Stimulated activated CD8-positive, alpha-beta memory T cell treated with anti-CD3 and anti-CD28 coated beads, Interleukin-12 subunit alpha, Interleukin-12 subunit beta, amount 100 ng/mL, for 1 hour (primary cell): ENCODE measurements at places on chromosomes 11 and 22.

GRCh38 chr11:9719566-9720289 lies 55.9 kb downstream of the SWAP70 start:
- DNase-seq, result no peak

- DNase-seq, result no peak
Observed at GRCh38 chr11:86977441-86978050, 22.4 kb upstream of the FZD4 start.

GRCh38 chr11:95661162-95661561 lies 128.4 kb downstream of the FAM76B start:
- DNase-seq, result no peak

DNA sequence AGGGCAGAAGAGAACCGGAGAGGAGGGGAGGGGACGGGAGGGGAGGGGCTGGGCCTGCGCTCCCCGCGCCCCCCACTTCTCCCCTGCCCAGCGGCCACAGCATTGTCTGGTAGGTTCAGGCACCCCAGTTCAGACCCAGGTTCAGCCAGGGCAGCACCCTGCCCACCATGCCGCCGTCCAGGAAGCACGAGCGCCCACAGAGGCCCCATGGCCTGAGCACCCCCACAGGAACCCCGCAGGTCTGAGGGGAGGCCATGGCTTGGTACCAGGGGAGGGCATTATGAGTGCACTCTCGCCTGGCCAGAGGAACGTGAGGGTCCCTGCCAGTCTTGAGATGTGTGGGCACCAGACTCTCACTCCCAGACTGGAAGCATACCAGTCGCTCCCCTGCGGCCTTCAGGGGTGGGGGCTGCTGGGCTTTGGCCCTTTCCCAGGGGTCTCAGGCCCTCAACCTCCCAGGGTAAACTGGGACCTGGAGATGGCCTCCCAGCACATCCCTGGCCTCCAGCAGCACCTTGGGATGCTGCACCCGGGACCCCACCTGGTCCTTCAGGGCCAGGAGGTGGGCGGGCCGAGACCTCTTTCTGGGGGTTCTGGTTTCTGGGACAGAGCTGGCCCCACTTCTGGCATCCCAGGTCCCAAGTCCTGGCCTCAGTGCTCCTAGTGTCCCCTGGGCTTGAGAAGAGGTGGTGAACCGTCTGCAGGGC lies 597 bp upstream of the PLXNB2 start:
- no peak for DNase-seq

GRCh38 chr11:2940921-2941821 lies 12.0 kb upstream of the PHLDA2 start:
- DNase-seq, result no peak

DNA sequence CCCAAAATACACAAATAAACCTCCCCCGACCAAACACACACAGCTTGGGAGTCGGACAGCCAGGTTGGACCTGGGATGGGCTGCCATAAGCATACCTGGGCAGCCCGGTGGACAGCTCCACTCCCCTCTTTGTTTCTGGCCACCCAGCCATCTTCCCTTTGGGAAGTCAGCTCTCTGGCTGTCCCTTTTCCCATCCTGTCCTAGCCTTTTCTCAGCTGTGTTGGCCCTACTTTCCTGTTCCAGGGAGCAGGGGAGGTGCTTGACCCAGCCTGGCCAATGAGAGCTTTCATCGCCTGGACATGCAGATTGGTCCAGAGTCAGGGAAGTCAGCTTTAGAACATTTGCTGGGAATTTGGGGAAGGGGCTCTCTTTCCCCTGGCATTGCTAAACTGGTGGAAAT lies 68.7 kb upstream of the NECTIN1 start:
- DNase-seq, result no peak

- no peak for DNase-seq
Observed at GRCh38 chr22:39718921-39719475, 148.4 kb downstream of the CACNA1I start.

GRCh38 chr11:117875382-117876058 lies 938 bp downstream of the FXYD6 start:
- no peak for DNase-seq

GRCh38 chr11:116804001-116804400 lies 12.3 kb upstream of the APOA5 start:
- no peak for DNase-seq

DNA sequence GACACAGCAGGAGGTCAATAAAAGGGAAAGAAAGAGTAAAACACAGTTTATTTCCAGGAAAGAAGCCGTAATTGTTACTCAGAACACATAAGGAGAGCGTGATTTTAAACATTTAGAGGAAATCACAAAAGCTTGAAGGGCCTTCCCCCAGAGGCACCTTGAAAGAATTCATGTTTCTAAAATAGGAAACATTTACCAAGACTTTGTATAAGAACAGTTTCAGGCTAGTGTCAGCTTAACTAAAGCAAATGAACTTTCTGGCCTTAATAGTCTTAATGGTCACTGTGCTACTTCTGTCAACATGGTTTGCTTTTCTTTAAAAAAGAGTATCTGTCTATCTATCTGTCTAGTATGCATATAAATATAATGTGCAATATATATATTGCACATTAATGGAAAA lies 208.8 kb downstream of the CNTN5 start:
- no peak for DNase-seq

DNA sequence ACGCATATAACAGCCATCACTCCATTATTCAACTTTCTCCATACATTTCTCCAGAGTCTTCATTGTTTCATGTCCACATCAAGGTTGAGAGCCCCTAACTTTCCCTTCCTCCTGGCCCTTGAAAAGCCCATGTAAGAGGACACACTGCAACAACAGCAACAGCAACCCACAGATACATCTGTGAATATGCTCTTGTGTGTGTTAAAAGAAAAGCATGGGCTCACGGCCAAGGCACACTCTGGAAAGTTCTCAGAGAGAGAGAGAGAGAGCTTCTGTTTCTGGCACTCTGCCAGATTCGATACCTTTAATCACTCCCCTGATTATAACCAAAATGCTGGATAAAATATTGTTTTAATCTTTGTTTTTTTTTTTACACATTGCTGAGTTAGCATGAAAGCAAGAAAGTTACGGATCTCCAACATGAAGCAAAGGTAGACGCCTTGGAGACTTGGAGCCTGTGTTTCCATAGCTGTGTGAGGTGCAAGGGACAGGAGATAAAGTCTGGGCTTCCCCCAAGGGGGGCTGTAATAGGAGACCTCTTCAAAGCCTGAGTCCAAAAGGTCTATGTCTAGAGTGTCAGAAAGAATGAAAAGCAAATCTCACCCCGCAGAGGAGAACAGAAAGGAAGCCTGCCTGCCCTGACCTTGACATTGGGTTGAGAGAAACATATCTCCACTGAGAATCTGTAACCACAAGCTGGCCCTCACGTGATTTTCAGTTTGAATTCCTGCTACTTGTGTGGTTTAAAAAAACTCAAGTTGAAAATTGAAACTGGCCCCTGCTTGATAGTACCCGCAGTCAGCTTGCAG lies 33.7 kb upstream of the MPPED1 start:
- no peak for DNase-seq

- no peak for DNase-seq
Observed at GRCh38 chr11:11227296-11228085, 125.6 kb downstream of the CSNK2A3 start.

DNA sequence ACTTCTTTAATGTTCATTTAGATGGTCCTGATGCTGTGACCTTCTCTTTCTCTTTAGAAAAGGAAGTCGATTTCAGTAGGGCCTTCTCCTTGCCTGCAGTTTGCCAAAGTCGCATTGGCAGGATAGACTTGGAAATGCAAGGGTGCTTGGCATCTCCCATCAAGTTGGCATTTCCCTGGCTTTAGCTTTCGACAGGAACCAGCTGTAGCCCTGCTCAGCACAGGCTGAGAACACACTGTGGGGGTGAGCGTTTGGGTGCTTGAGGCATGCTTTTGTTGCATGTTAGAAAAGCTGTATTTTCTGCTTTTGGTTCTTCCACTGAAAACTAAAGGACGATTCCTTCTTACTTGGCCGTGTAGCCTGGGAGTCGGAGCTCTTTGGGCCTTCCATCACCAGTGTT lies 37.7 kb downstream of the LDLRAD3 start:
- DNase-seq, result no peak

- DNase-seq, result no peak
Observed at GRCh38 chr22:43995798-43996169, 28.3 kb upstream of the PARVB start.

DNA sequence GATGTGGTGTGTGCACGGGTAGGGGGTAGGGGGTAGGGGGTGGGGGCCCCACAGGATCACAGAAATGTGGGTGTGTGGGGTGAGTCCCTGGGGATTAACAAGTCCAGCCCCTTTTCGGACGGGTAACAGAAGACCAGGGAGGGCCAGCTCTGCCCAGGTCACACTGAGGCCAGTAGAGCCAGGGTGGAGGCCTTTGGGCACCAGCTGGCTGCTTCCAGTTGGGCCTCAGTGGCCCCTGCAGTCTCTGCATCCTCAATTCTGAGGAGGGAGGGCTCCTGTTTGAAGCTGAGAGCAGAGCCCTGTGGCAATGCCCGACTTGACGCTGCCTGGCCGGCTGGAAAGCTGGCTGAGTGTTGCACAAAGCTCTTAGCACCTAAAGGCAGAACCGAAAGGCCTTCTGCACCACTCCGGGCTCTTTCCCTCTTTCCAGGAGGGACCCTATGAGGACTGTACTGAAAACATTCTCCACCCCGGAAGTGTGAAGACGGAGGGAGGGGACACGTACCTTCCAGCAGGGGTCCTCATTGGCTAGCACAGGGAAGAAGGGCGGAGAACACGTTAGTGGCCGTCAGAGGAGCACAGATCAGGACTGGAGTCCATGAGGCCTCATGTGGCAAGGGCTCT lies 120.4 kb downstream of the PHF21B start:
- DNase-seq, result no peak

DNA sequence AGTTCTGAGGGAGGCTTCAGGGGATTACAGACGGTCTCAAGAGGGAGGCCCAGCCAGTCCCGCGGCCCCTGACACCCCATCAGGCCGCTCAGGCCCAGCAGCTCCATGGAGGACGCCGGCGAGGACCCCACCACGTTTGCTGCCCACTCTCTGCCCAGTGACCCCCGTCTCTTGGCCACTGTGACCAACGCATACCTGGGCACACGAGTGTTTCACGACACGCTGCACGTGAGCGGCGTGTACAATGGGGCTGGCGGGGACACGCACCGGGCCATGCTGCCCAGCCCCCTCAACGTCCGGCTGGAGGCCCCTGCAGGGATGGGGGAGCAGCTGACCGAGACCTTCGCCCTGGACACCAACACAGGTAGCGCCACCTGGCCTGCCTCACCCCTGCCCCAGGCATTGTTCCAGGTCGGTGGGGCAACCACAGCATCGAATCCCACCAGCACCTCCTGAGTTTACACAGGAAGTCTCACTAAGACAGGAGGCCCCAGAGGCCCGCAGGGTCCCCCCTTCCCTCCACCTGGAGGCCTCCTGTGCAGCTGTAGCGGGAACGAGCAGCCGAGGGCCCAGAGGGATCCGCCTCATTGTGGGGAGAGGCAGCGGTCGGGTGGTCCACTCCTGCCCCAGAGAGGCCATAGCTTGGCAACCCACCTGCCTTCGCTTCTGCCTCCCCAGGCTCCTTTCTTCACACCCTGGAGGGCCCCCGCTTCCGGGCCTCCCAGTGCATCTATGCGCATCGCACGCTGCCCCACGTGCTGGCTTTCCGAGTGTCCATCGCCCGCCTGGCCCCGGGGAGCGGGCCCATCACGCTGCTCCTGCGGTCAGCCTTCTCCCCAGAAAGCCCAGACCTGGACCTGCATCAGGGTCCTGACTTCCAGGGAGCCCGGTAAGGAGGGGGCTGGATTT lies 1.0 kb downstream of the PGGHG start:
- no peak for DNase-seq

DNA sequence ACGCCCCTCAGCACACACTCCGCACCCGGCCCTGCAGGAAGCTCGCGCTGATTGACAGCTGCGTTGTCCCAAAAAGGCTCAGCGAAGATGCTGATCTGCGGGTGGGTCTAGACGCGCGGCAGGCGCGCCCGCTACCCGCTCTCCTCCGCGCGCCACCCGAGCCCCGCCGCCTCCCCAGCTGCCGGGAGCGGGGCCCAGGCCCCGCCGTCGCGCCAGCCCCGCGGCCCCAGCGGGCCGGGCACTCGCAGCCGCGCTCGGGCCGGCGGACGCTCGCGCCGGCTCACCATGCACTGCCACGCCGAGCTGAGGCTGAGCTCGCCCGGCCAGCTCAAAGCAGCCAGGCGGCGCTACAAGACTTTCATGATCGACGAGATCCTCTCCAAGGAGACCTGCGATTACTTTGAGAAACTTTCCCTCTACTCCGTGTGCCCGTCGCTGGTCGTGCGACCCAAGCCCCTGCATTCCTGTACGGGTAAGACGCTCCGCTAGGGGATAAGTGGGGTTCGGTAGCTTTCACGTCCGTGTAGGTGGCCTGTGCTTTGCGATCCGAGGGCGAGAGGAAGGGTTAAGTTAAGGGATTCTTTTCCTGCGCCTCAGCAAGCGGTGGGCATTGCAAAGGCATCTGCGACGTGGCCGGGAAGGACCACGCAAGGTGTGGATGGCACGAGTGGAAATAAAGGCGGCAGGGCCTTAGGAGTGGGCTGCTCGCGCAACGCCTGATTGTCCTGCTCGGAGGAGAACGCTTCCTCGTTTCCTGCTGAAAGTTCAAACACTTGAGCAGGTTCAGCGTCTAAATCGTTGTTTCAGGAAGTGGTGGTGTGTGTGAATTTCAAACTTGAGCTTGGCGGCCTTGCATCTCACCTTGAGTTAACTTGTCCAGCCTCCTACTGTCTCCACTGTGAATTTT lies at the start of gene BARX2:
Gene BARX2 (plus strand): TSS at position 98 of the 907 bp plus-strand sequence. CDS start 188 bp downstream, at position 286.
- DNase-seq, result no peak

DNA sequence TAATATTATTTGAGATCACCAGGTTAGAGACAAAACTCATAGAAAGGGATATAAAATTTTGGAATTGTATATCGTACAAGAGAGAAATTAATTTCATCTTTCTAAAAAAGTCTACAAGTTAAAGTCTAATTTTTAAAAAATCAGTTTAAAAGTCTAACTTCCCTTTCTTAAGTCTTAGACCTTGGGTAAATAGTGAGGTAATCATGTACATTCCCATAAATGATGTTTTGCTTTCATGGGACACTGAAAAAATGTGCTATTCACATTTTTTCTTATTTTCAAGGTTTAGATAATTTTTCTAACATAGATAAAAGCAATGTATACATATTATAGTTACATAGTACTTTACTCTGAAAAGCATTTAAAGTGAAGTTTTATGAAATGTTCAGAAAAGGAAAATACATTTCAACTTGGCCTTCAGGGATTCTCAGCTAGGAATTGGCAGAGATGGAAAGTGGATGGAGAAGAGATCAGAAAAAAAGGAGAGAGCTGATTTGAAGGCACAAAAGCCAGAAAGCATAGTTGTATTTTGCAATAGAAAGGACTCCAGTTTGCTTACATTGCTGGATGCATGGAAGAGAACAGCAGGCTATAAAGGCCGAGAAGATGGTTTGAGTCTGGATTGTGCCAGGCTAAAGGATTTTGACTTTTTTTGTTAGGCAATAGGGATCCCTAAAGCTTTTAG lies 194.0 kb downstream of the CASP12 start:
- no peak for DNase-seq

DNA sequence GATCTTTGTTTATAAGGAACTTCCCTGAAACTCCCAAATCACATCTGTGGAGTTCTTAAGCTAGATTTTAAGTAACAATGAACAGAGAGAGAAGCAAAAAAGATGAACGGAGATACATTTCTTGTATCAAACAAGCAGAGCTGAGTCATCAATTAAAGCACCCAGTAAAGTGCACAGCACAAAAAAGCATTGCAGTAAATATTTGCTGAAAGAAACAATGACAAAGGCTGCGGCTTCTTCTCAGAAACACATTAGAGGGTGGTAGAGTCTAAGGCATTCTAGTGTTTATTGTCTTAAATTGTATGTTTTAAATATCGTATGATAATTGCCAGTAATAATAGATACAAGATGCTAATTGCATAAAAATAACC lies 941.6 kb upstream of the CHORDC1 start:
- no peak for DNase-seq
